ENCODE measurements at places on chromosomes 4 and X.

DNA sequence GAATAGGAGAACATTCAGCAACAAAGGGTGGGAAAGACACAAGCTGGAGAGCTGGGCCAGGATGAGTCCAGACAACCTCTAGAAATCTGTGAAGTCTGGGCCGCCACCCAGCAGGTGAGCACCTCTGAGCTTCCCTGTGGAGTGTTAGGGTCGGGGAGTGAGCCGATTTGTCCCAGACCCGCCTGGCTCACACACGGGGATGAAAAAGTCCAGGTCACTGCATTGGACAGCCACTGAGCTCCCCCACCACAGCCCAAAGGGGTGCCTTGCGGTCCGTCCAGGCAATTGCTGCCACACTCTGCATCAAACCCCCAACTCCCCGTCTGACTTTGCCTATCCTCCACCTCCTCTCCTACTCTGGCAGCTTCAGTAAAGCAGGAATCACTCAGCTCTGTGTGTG lies 38.7 kb downstream of the NHSL2 start:
- no peak for DNase-seq

- no peak for DNase-seq
These were observed 9.5 kb downstream of the ENOX2 start for GRCh38 chrX:130893356-130894085.

DNA sequence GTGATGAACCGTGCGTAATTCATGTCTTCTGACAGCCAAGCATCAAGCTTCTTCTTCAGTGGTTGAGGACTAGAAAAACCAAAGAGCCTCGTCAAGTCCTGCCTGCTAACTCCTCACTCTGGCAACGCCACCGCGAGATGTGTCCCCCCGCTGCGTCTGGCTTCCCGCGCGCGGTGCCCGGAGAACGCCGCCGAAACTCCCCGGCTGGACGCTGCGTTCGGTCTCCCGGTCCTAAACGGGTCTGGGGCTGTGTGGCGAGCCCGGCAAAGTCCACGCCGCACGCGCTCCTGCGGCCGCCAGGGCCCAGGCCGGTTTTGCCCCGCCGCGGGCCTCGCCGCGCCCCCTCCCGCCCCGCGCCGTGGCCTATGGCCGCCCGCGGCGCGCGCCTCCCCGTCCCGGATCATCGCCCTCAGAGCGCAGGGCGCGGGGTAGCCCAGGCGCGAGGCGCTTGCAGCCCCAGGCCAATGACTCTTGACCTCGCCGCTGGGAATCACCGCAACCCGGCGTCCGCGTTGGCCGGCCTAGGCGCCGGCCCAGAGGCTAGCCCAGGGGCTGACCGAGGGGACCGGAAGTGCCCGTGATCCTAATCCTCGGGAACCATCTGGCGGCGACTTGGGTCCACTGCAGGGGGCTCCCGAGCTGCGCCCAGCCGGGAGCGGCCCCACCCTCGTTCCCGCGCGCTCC lies at the start of gene AADAT:
TSS of gene AADAT (minus strand) at position 289 of the 684 bp plus-strand sequence. CDS start at position 23, 266 bp downstream.
- DNase-seq = peak; percentile 94

- DNase-seq = no peak
These were observed 215.9 kb downstream of the NR3C2 start for GRCh38 chr4:148226341-148226740.

GRCh38 chr4:6964858-6965257 lies 55.2 kb downstream of the TBC1D14 start:
- DNase-seq = no peak

- DNase-seq = no peak
These were observed 398.2 kb downstream of the MID1IP1 start for GRCh38 chrX:39199429-39199828.

DNA sequence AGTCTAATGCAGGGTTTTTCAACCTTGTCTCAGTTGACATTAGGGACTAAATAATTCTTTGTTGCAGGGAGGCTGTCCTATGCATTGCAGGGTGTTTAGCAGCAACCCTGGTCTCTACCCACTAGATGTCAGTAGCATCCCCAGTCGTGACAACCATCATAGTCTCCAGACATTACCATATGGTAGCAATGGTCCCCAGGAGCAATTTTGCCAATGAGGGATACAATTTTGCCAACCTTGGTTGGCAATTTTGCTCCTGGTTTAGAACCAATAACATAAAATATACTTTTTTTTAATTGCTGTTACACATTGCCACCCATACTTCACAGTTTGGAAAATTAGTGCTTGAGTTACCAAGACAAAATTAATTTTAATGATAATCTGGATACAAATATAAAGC lies 6.0 kb downstream of the EREG start:
- peak; percentile 11 for DNase-seq

GRCh38 chr4:133314991-133315390 lies 165.9 kb downstream of the PCDH10 start:
- no peak for DNase-seq

DNA sequence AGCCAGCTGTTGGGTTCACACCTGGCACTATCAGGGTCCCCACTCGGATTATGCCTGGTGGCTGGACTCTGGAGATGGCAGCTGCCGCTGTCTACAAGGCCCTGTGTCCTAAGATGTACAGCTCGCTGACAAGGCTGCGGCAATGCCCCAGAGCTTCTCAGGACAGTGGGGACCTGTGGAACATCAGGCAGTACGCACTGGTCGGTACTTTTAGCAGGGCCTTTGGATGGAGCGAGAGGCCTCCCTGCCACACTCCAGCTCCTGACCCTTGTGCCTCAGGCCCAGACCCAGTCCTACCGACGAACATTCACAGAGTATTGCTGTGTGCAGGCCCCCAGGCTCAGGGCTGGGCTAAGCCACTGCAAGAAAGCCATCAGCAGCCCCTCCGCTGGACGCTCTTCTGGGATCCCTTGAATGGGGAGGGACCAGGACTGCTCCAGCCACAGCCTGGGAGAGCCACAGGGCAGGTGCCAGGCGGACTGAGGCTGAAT lies 45.7 kb upstream of the HMX1 start:
- DNase-seq = no peak

DNA sequence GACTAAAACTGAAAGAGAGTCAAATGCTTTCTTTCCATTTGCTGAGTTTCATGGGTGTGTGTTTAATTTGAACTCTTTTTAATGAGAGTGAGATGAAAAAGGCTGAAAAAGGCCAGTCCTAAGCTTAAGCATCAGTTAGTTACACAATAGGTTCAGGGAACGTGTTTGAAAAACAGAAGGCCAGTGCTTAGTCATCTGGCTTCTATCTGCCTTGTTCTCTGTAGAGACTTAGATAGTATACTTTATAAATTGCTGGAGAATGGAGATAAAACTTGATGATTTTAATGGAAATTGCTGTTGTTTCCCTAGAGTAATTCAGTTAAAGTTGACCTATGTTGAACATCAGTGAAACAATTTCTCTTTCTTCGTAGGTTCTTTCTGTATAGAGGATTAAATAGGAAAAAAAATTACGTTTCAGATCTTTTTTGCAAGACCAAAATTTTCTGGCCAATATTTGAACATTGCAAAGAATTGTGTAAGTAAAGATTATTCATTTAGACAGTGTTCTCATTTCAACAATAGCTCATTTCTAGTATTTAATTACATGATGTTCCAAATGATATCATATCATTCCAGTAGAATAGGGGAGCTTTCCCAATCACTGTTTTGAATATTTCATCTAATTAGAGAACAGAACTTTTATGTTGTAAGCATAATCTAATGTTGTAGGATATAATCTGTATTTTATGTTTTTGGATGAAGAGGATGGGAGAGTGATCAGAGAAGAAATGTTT lies 1088.8 kb downstream of the ADGRL3 start:
- no peak for DNase-seq

DNA sequence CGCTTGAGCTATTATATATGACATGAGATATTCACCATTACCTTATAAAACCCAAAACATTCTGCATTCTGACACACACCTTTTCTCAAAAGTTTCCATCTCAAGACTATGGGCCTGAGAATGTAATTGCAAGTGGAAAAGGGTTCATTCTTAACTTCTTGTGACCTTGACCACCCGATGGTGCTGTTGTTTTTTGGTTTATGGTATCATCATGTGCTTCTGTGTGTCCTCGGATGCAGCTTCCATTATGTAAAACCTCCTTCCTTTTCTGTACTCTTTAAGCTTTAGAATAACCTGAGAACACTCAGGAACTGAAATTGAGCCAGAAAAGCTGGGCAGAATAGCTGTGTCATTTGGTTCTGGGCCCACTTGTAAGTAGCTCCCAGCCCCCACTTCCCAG lies 16.2 kb upstream of the PUDP start:
- no peak for DNase-seq

- no peak for DNase-seq
These were observed 128.7 kb downstream of the CCNB3 start for GRCh38 chrX:50333308-50333707.

- DNase-seq = peak; percentile 81
These were observed at the start of gene AMOT for GRCh38 chrX:112840382-112841113. Gene AMOT (minus strand): TSS chrX:112840831. CDS start chrX:112823126, 17,705 bp downstream.

DNA sequence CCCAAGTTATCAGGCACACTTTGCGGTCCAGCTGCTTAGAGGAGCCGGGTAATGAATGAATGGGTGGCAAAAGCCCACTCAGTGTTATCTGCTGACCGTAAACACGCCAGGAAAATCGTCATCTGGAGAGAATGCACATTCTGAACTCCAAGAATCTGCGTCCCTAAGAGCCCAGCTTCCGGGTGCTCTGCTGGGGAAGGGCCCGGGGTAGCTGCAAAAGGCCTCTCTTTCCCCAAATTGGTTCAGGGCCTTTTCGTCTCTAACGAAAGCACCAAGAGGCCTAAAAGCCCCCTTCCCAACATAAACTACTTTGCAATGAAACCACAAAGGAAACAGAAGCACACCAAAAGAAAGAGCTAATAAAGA lies 1.6 kb upstream of the SFRP2 start:
- DNase-seq = no peak

DNA sequence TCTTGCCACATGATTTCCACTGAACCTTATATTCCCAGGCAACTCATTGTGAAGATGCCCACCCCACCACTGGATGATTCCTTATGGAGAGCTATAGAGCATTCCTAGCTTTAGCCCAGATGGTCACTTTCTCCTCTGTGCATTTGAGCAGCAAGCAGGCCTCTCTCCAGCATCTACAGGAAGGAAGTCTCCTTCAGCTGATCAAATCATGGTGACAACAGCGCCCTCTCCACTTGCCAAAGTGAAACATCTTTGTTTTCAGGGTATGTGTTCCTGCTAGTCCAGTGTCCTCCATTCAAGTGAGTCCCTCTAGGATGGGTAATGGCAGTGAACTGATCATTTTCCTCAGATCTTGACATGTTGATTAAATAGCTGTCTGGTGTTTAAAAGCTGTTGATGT lies 10.9 kb upstream of the SYTL5 start:
- no peak for DNase-seq

DNA sequence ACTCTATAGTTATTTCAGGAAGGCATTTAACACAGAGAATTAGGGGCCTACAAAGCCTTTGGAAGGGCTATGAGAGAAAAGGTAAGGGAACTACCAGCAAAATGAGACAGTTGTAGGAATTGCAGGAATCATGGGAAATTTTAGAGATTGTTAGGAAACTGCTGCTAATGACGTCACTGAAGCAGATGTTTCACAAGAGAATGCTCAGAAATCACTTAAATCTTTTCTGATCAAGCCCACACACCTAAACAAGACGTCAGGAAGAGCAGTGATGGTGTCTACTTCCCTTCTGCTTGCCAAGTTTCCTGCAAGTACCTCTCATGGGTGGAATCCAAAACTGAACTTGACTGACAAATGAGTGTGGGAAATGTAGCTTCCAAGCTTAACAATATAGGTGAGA lies 5.1 kb downstream of the OR13H1 start:
- DNase-seq = no peak

- no peak for DNase-seq
These were observed 92.2 kb downstream of the DDIT4L start for GRCh38 chr4:100098011-100098545.

DNA sequence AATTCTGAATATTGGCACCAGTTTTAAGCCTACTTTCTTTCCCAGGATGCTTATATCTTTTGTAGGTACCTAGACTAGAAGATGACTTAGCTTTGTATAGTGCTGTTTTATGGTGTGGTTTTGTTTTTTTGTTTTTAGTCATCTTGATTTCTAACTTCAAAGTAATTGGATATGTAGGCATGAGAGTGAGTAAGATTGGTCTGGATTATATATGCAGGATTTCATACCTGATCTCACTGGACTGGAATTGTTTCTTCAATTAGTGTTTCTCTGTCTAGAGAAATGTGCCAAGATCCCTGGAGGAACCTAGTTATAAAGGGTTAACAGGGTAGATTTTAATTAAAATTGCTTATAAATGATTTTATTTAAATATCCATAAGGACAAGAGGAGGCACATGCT lies 23.1 kb downstream of the NAP1L5 start:
- no peak for DNase-seq

DNA sequence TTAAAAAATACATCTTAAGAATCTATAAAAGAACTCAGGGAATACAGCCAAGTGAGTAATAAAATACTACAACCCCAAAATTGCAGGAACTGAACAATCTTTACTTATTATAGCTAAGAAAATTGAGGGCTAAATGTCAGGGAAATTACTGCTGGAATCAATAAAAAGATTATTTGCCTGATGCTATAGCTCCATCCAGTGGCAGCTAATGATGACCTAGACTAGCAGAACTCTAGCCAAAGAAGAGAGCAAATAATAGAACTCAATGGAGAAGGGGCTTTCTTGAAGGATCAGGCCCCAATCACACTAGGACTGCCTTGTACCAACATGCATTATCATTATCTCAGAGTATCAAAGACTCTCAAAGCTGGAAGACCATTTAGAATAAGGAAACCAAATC lies 85.0 kb upstream of the FAM241A start:
- DNase-seq = peak; percentile 16

- DNase-seq = peak; percentile 57
These were observed 169.2 kb downstream of the AFAP1 start for GRCh38 chr4:7770224-7771050.

- DNase-seq = no peak
These were observed 135.8 kb downstream of the IL15 start for GRCh38 chr4:141771889-141772830.

DNA sequence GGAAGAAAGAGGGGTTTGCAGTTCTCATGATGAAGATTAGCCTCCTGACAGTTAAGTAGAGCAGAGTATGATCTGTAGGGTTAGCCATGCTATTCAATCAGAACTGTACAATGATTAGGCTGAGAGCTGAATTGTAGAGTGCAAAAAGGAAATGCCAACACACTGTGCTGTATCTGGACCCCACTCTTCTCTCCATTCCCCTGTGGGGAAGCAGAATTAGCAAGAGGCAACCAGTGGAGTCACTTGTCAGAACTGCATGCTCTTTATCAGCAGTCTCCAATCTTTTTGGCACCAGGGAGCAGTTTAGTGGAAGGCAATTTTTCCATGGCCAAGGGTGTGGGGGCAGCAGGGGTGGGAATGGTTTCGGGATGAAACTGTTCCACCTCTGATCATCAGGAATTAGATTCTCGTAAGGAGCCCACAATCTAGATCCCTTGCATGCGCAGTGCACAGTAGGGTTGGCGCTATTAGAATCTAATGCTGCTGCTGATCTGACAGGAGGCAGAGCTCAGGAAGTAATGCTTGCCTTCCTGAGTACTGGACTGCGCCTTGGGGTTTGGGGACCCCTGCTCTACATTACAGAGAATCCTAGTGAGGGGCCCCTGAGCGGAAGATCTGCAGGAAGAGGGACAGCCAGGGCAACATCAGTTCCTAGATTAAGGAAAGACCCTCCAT lies 19.4 kb downstream of the TBC1D9 start:
- no peak for DNase-seq

- no peak for DNase-seq
These were observed 682.3 kb downstream of the ADGRL3 start for GRCh38 chr4:61882381-61882780.

Data from head of caudate nucleus (tissue), 42 donors.